ENCODE measurements at places on chromosomes 1 and 21.

DNA sequence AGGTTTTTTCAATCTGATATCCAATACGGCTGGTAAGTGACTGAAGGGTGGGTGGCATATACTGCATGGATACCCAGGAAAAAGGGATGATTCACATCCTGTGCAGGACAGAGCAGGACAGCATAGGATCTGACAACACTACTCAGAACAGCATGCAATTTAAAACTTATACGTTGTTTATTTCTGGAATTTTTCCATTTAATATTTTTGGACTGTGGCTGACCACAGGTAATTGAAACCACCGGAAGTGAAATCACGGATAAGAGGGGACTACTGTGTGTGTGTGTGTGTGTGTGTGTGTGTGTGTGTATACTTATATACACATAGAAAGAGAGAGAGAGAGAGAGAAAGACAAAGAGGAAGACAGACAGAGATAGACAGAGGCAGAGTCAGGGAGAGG lies 23.0 kb downstream of the ERICH3 start:
- no peak for DNase-seq

GRCh38 chr1:203149188-203149840 lies 21.8 kb downstream of the ADORA1 start:
- no peak for DNase-seq

DNA sequence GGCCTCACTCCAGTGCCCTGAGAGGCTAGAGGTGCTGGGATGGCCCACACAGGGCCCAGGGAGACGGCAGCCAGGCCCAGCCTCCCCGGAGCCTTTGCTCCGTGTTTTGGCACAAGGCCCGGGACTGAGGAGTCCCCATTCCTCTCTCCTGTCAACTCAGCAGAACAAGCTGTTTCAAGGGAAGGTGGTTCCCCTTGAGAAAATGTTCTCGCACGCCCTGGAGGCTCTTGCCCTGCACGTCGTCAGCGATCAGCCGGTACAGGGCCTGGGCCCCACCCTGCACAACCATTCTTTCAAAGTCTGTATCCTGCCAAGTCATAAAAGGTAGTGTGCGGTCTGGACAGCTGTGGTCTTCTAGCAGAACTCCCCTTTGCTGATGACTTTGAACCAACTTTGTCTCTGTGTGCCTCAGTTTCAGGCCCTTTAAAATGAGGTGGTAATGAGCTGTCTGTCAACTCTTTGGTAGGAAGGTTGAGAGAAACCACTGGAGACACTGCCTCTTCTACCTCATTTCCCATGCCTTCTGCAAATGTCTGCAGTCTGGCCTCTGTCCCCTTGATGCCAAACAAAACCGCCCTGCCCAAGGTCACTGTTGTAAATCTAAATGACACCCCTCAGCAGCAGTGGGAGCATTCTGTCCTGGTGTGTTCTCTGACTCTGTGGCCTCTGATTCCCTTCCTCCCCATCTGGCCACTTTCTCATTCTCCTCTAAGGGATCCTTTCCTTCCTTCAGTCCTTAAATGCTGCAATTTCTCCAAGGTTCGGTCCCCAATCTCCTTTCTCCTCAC lies 138.6 kb upstream of the JUN start:
- peak; percentile 30 for DNase-seq

DNA sequence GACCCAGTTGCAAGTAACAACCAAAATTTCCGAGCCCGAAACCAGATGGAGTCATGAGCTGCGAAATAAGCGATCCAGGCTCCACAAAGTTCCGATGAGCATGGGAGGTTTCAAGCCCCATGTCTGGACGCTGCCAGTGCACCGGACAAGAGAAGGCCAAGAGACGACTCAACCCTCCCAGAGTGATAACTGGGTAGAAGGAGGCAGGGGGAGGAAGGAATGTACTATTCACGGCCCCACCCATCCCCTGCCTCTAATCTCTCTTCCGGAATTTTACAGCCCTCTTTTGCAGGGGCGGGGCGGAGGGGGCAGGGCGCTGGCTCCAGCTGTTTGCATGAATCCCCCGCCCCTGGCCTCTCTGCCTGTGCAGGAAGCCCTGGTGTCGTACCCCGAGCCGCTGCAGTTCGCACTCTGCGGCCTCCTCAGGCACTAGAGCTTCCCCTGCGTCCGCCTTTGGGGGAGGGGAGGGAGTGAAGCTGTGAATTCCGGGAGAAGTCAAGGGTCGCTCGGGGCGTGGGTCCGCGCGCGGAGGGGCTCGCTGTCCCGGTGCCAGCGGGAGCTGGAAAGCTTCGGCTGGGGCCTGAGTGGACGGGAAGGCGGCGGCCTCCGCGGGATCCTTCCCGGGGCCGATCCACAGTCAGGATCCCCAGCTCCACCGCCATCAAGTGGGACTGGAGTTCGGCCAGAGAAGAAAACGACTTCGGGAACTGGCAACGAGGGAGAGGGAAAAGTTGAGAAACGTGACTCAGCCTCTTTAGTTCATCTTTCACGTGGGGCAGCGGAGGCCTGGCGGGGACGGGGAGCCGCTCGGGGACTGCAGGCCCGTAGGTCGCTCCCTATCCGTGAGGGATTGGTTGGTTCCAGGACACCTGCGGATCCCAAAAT lies 6.3 kb upstream of the PTP4A2 start:
- DNase-seq: peak; percentile 93

- no peak for DNase-seq
These were observed 49.4 kb downstream of the TMCO4 start for GRCh38 chr1:19750101-19750881.

DNA sequence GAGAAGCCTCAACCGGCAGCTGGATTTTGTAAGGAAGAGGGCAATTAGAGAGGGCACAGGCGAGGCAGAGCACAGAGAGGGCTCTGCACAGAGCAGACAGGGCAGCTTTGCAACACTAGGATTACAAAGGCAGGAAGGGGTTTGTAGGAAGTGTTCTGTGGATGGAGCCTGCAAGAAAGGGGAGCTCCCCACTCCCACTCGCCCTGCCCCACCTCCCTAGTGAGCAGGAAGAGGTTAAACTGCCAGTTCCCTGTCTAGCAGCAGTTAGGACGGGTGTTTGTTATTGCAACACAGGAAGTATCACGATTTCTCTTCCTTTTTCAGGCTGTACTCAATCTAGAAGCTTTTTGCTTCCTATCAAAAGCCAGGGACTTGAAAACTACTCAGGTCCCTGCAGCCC lies 63.3 kb upstream of the LRRC8D start:
- peak; percentile 85 for DNase-seq

- no peak for DNase-seq
These were observed 836 bp downstream of the OLFML3 start for GRCh38 chr1:113980110-113980509.

Data from activated CD4-positive, alpha-beta T cell treated with anti-CD3 and anti-CD28 coated beads, Interleukin-2, Interleukin-4, amounts not matched to agents 100 ng/mL and 50 ng/mL, durations not matched to agents 16 hours and 8 hours (primary cell).